ENCODE measurements at places on chromosomes 13 and 19.
A peak's percentile ranks its signal among the peaks of the same experiment; 100 is the strongest.

- no peak for DNase-seq
These were observed 146.9 kb downstream of the ZNF486 start for GRCh38 chr19:20313894-20314293.

DNA sequence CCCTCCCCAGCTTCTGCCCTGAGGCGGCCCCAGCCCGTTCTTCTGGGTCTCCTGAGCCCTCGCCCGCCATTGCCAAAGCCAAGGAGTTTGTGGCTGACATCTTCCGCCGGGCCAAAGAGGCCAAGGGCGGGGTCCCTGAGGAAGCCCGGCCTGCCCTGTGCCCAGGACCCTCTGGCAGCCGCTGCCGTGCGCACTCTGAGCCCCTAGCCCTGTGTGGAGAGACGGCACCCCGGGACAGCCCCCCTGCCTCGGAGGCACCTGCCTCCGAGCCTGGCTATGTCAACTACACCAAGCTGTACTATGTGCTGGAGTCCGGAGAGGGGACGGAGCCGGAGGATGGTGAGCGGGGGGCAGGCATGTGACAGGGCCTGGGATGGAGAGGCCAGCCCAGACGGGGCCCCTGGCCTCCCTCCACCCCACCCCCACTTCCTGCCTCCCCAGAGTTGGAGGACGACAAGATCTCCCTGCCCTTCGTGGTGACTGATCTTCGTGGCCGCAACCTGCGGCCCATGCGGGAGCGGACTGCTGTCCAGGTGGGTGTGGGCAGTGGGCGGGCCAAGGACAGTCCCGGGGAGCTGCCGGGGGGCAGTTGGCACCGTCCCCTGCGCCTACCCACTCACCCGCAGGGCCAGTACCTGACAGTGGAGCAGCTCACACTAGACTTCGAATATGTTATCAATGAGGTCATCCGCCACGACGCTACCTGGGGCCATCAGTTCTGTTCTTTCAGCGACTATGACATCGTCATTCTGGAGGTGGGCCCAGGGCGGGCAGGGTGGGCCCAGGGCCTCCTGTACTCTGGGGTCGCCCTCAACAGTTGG is 7.0 kb downstream of the DCAF15 start:
- no peak for DNase-seq

DNA sequence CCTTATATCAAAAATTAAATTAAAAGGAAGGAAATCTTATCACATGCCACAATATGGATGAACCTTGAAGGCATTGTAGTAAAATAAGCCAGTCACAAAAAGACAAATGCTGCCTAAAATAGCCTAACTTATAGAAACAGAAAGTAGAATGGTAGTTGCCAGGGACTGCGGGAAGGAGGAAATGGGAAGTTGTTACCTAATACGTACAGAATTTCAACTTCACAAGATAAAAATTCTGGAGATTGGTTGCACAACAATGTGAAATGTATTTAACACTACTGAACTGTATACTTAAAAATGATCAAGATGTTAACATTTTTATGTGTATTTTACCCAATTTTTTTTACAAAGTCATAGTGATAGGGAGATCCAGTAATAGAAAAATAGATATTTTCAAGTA is 10.2 kb upstream of the N4BP2L2 start:
- no peak for DNase-seq

- no peak for DNase-seq
These were observed 26.9 kb downstream of the NOTCH3 start for GRCh38 chr19:15173746-15174404.

- DNase-seq, result peak; percentile 67
These were observed 5.3 kb downstream of the DENND1C start for GRCh38 chr19:6476155-6476895.

- no peak for DNase-seq
These were observed 30.7 kb upstream of the C13orf46 start for GRCh38 chr13:114004420-114005205.

DNA sequence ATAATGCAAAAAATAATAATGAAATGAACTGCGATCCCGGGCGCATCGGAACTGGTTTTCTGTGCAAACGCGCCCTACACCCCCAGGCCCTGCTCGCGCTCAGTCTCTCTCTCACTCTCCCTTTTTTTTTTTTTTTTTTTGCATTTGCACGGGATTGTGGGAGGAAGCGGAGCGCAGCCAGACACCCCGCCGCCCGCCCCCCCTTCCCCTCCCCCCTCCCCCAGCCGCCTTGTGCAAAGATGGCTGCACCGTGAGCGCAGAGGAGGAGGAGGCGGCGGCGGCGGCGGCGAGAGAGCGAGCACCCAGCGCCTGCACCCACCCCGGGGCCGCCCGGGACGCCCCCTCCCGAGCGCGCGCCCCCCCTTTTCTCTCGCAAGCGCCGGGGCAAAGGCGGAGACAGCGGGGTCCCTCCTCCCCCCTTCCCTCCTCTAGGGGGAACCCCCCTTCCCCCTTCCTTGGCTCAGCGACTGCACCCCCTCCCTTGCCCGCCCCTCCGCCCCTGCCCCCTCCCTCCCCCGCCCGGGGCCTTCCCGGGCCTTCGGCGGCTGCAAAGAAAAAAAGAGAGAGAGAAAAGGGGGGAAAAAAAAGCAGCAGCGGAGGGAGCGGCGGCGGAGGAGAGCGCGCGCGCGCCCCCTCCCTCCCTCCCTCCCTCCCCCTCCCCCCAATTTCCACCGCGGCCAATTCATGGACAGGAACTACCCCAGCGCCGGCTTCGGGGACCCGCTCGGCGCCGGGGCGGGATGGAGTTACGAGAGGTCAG is at the start of gene PRR12:
PRR12 (plus strand) TSS at position 212 of the 760 bp plus-strand sequence; CDS start at position 685, 473 bp downstream.
- peak; percentile 80 for DNase-seq

DNA sequence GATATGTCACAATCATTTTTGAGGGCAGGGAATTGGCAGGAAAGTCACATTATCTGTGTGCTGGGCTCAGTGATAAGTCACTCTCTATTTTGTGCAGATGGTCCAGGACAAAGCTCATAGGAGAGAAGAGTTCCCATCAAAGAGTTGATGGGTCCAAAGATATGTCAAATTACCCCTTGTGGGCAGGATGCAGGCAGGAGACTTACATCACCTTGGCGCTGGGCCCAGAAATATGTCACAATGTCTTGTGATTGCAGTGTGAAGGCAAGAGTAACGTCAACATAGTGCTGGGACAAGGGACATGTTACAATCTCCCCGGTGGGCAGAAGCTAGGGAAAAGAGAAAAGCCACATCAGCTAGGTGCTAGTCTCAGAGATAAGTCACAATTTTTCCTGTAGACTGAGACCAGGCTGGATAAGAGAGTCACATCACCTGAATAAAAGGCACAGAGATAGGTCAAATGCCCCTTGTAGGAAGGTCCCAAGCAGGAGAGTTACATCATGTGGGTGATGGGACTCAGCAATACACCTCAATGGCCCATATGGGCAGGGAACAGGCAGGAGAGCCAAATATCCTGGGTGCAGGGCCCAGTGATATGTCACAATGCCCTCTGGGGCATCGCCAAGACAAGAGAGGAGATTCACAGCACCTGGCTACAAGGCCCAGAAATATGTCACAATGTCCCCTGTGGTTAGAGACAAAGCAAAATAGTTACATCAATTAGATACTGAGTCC is 47.9 kb downstream of the ZNF99 start:
- no peak for DNase-seq

GRCh38 chr19:48900477-48901406 is 630 bp downstream of the NUCB1 start:
- DNase-seq, result peak; percentile 30

- no peak for DNase-seq
These were observed 1.6 kb upstream of the ZBTB7A start for GRCh38 chr19:4068047-4068966.

- DNase-seq, result no peak
These were observed 12.1 kb downstream of the TYK2 start for GRCh38 chr19:10368101-10368803.

DNA sequence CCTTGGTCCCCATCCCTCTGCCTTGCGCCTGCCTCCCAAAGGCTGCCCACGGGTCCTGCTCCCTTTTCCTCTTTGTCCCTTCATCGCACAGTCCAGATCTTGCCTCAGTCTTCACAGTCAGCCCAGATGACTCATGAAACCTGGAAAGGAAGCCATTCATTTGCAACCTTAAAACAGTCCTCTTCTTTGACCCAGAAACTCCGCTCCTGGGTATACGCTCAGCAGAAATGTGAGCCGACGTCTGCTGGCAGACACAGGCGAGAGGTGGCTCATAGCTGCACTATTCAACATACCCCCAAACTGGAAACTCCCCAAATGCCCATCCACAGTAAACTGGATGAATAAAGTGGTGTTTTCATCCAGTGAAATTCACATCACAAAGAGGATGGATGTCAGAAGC is 13.6 kb upstream of the PEPD start:
- no peak for DNase-seq

GRCh38 chr19:19151418-19151817 is 13.1 kb upstream of the TMEM161A start:
- DNase-seq, result no peak

DNA sequence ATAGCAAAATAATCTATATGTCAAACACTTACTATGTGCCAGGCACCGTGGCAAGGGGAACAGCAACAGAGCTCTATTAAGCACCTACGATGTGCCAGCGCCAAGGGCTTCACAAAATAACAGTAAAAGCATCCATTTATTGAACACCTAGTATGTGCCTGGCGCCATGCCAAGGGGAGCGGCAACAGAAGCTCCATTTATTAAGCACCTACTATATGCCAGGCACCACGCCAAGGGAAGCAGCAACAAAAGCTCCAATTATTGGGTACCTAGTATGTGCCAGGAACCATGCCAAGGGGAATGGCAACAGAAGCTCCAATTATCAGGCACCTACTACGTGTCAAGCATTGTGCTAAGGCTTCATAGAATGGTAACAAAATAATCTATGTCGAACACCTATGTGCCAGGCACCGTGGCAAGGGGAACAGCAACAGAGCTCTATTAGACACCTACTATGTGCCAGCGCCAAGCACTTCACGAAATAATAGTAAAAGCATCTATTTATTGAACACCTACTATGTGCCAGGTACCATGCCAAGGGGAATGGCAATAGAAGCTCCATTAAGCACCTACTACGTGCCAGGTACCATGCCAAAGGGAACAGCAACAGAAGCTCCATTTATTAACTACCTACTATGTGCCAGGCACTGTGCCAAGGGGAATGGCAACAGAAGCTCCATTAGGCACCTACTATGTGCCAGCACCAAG is 107.7 kb downstream of the PTPRS start:
- DNase-seq, result no peak

- DNase-seq, result peak; percentile 29
These were observed 484 bp downstream of the ICAM3 start for GRCh38 chr19:10338940-10339339.

DNA sequence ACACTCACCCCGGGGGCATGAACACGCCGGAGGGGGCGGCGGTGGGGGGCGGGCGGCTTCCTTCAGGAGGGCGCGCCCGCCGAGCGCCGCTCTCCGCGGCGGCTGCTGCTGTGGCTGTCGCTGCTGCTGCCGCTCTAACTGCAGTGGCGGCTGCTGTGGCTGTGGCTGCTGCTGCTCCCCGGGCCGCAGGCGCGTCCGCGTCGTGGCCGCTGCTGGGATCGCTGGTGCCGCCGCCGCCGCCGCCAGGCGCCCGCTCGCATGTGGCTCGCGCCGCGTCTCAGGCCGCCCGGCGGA is at the start of gene BBC3:
BBC3 (minus strand) TSS at position 279 of the 294 bp plus-strand sequence. CDS start 2,768 bp downstream, outside the sequence.
- DNase-seq, result no peak
